Activated CD4-positive, alpha-beta T cell treated with anti-CD3 and anti-CD28 coated beads, Interleukin-2, amount 50 U/mL, for 1 hour (primary cell): ENCODE measurements at places on chromosomes 12 and 14.
A peak's percentile ranks its signal among the peaks of the same experiment; 100 is the strongest.

- DNase-seq = no peak
Measured at GRCh38 chr12:84624601-84625000, 288.0 kb downstream of the SLC6A15 start.

DNA sequence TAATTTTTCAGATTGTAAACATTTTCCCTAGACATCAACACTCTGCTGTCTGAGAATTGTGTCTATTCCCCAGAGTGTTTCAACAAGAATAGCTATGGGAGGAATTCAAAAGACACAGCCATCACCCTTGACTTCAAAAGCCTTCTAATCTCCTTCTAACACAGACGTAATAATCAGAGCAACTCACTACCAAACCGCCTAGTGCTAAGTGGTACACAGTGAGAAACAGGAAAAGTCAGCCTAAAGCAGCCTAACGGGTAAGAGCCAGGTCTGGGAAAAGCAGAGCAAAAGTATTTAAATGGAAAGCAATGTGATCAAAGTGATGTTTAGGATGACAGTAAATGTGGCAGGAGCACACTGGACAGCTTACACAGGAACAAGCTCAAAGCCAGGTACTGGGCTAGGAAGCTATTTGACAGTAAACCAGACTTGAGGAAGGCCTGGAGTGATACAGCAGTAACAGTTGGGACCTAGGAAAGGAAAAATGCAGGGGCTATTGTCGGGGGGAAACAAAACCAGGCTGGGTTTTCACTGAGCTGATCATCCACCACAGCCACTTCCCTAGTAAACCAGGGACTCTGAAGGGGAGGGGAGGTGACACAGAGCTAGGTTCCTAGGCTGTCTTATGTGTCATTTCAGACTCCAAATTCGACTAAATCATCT lies 29.4 kb downstream of the CORO1C start:
- no peak for DNase-seq

DNA sequence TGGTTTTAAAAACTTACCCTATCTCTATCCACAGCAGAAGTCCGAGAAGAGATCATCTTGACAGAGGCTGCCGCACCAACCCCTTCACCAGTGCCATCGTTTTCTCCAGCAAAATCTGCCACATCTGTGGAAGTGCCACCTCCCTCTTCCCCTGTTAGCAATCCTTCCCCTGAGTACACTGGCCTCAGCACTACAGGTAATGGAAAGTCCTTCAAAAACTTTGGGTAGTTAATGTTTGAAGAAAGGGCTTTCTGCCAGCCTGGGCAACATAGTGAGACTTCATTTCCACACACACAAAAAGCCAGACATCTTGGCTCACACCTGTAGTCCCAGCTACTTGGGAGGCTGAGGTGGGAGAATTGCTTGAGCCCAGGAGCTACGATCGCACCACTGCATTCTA lies 41.6 kb upstream of the RIC8B start:
- DNase-seq = no peak

GRCh38 chr14:102241147-102241546 lies 63.8 kb downstream of the MOK start:
- no peak for DNase-seq

- peak; percentile 34 for DNase-seq
Measured at GRCh38 chr12:25051656-25052195, 102.8 kb upstream of the BCAT1 start.
